ENCODE measurements at places on chromosomes 5 and 9.

- no peak for DNase-seq
These were observed 21.6 kb upstream of the PIP5K1B start for GRCh38 chr9:68683433-68683832.

DNA sequence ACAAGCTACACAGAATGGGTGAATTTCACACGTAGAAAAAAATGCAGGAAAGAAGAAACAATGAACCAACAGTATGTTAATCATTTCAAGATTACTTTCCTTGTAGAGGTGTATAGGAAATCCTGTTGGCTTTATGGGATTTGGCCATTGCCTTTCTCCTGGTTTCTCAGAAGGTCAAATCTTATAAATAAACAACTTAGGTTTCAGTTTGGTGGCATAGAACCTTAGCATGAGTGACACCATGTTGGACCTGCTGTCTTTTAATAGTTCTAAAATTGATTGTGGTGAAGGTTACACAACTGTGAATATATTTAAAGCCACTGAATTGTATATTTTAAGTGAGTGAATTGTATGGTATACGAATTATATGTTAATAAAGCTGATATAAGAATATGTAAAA lies 16.7 kb upstream of the NDFIP1 start:
- DNase-seq, result no peak

- DNase-seq, result no peak
These were observed 39.4 kb downstream of the LRSAM1 start for GRCh38 chr9:127490535-127491230.

DNA sequence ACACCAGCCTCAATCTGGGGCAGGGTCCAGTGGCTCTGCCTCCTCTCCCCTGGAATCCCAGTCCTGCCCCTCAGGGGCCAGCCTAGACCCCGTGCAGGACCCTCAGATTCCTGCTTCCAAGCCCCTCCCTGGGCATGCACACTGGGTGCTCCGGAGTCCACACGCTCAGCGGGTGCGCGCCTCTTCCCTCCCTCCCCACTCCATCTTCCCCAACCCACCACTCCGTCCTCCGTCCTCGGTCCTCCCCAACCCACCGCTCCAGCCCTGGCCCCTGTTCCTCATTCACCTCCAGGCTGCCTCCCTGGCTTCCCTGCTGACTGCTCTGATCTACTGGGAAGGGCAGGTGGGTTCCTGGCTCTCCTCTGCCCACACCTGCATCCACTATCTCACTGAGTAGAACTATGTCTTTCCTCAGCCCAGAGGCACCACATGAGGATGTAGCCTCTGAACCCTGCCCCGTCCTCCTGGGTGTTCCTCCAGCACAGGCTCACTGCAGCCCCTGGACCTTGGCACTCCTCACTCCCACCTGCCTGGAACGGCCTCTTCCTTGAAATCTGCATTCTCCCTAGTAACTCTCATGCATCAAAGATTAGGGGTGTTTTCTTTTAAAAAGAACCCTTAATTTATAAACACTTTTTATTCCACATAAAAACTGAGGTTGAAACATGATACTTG lies 92.8 kb downstream of the CAMSAP1 start:
- no peak for DNase-seq

DNA sequence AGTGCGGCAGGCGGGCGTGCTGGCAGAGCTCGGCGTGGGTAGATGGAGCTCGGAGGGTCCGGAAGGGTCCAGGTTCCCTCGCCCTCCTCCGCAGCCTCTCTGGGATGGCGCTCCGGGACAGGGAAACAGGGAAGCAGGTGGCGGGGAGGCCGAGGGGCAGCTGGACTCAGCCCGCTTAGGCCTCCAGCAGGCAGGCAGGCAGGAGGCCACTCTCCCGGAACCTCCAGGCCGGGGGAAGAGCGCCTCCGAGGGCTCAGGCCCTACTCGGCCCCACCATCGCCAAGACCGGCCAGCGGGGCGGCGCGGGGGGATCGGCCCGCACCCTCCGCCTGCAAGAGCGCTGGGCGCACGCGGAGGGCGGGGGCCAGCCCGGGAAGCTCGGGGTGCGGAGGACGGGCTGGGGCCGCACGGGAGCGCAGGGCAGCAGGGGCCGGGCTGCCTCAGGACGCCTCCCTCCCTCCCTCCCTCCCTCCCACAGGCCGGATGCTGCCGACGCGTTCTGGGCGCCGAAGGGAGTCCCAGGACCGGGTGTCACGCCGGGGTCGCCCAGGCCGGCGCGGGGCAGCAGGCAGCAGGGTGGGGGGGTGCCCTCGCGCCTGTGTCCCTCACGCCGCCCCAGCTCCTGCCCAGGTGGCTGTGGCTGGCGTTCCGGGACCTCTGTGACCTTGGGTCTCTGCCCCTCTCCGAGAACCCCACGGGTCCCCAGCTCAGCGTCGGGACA lies 977 bp downstream of the MGAT4B start:
- no peak for DNase-seq

- DNase-seq, result peak; percentile 87
These were observed 2.5 kb upstream of the SEC16A start for GRCh38 chr9:136485049-136486045.

- DNase-seq, result peak; percentile 33
These were observed 45.7 kb upstream of the ORM1 start for GRCh38 chr9:114276908-114277821.

DNA sequence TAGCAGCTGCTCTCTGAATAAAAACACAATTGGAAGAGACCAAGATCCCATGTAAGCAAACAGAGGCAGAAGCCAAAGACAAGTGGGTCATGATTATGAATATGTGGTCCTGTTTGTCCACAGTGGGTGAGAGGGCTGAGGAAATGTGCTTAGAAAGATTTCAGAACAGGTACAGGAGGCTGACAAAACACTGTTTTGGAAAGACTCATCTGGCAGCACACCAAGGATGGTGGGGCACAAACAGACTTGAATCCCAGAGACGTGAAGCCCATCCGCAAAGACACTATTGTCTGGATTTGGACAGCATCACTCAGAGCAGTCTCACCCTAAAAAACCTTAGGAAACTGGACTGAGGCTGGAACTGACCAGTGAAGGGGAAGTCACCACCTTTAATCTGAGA lies 85.0 kb downstream of the ADRB2 start:
- no peak for DNase-seq

DNA sequence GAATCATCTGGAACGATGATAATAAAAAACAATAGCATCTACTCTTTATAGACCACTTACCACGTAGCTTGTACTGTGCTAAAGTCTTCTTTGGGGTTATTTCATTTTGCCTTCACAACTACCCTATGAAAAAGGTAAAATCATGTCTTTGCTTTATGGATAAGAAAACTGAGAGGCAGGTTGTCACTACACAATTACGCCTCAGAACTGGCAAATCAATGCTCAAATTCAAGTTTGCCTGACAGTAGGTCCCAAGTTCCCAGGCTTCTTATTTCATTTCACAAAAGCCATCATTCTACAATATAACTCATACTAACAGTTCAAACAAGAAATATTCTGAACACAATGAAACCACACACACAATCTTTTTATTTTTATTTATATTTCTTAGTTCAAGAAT lies 258.5 kb downstream of the GABRB2 start:
- no peak for DNase-seq

- DNase-seq, result peak; percentile 43
These were observed 265.8 kb downstream of the MLLT3 start for GRCh38 chr9:20356403-20357036.

DNA sequence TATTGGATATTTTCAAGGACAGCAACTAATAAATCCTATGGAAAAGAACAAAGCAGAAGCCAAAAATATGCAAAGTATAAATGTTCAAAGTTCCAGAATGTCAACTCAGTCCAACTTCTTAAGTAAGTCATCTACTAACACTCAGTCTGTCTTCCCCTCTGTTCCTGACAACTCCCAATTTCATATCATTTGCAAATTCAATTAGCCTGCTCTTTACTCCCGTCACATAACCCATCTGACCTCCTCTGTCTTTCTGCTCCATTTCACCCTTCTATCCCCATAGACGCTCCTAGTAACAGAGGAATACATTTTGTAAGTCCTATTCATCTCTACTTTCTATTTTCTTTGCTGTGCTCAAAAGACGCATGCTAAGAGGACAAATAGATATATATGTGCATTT lies 659.8 kb upstream of the MEF2C start:
- no peak for DNase-seq

DNA sequence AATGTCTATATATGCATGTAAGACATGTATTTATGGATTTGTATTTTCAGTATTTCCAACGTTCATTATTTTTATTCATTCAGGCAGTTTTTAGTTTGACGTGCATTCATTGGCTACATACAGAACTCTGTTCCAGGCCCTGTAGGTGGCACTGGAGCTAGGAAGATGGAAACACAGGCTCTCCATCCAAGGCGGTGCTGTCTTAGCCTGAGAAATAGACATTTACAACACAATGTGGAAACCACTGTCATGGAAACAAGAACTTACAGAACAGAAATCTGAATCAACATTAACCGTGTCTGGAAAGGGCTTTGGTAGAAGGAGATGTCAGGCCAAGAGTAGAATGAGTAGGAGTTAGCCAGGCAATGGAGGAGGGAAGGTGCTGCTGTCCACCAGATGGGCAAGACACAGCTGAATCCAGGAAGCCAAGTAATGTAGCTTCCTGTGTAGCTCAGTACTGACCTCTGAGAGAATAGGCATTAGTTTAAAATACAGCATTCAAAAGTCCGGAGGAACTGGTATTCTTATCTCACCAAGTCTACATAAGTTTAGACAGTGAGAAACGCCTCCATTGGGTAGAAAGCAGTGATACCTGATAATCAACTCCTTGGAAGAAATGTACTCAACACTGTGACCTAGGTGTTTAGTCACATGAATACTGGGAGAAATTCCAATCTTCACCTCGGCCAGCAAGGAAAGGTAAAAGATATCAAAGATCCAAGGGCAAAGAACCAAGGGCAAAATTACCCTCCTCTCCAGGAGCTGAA lies 388.6 kb upstream of the CDH6 start:
- no peak for DNase-seq

DNA sequence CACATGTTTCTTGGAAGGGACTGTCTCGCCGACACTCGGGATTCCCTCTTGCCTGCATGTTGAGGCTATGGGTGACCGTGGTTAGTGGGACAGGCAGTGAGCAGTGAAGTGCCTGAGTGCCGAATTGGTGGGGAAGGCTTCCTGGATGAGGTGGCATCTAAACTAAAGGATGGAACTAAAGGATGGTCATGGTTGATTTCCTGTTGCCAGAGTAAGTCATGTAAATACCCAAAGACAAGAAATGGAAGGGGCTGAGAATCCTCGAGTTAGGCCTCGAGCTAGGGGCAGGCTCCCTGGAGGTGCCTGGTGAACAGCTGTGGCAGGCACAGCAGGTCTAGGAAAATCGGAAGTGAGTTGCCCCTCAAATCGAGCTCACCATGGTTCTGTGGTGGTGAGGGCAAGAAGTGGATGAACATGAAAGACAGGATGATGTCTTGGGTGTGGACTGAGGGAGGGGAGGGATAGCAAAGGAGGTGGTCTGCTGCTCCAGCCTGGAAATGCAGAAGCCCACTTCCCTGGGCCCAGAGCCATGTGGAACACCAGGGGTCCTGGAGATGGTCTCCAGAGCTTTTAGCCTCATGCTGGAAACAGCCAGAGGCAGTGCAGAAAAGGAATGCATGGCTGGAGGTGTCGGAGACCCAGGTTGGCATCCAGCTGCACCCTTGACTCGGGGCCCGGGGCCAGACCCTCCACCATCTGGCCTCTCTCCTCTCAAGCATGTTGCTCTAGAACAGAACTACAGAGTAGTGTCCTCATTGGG lies 12.2 kb downstream of the CD74 start:
- no peak for DNase-seq

DNA sequence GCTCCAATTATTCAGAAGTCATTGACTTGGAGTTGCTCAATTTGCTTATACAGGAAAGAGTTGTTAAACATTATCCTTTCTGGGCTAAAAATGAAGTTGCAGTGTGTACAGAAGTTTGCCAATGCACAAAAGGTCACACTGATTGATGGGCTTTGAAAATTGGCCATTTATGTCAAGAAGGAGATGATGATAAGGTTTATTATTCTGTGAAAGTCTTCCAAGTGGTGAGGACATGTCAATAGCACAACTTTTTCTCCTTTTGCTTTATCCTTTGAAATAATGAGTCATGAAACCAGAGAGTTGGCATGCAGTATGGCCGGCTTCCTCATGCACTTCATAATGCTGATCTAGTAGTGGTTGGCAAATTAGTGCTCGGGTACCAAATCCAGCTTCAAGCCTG lies 848.5 kb upstream of the WWC1 start:
- DNase-seq, result no peak

DNA sequence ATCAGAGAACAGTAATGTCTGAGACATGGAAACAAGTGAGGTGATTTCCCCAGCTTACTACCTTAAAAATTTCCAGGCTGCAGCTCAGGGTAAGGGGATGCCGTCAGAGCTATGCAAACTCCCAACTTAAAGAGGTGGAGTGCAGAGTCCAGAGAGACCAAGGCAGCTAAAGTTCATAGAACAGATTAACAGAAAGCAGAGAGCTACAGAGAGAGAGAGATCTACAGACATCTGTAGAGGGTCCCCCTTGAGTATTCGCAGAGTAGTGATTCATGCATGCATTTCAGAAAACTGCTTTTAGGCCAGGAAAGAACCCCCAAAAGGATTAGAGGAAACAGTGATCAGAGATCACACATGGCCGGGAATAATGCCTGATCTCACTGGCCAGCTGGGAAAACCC lies 306.2 kb upstream of the PUM3 start:
- no peak for DNase-seq

- no peak for DNase-seq
These were observed 41.9 kb downstream of the VAV2 start for GRCh38 chr9:133950192-133950591.

- no peak for DNase-seq
These were observed 157.2 kb downstream of the EFNA5 start for GRCh38 chr5:107513337-107514085.

- DNase-seq, result no peak
These were observed 34.2 kb downstream of the NPR3 start for GRCh38 chr5:32745317-32745716.

DNA sequence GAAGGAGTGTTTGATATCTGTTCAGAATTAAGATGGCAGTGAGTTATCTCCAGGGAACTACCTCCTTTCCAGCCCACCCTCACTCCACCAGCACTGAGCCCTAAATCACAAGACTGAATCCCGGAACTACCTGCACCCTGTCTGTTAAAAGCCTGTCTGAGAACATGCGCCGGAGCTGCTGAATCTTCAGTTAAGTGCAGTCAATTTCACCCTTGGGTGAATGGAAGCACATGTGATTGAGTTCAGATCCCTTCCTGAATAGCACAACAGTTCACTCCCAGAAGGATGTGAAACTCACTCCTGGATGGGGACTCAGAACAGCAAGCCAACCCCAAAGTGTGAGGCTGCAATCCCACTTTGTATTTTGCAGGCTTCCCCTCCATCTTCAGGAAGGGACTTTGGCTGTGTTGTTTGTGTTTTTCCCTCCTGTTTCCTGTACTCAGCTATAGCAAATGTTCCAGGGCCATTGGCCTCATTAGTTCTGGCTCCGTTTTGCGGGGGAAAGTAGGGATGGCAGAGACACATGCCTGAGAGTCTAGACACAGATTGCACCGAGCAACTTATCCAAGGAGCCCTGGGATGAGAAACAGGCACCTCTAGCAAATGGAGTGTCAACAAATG lies 43.4 kb downstream of the DPYSL3 start:
- no peak for DNase-seq

GRCh38 chr5:3007577-3007976 lies 256.1 kb upstream of the IRX2 start:
- no peak for DNase-seq

- no peak for DNase-seq
These were observed 45.9 kb downstream of the SEMA6A start for GRCh38 chr5:116528519-116529234.

All from activated naive CD4-positive, alpha-beta T cell treated with anti-CD3 and anti-CD28 coated beads, Interleukin-2, amount 50 U/mL, for 72 hours (primary cell).